Activated CD4-positive, CD25-positive, alpha-beta regulatory T cell (primary cell): ENCODE measurements at places on chromosomes 1 and 21.

DNA sequence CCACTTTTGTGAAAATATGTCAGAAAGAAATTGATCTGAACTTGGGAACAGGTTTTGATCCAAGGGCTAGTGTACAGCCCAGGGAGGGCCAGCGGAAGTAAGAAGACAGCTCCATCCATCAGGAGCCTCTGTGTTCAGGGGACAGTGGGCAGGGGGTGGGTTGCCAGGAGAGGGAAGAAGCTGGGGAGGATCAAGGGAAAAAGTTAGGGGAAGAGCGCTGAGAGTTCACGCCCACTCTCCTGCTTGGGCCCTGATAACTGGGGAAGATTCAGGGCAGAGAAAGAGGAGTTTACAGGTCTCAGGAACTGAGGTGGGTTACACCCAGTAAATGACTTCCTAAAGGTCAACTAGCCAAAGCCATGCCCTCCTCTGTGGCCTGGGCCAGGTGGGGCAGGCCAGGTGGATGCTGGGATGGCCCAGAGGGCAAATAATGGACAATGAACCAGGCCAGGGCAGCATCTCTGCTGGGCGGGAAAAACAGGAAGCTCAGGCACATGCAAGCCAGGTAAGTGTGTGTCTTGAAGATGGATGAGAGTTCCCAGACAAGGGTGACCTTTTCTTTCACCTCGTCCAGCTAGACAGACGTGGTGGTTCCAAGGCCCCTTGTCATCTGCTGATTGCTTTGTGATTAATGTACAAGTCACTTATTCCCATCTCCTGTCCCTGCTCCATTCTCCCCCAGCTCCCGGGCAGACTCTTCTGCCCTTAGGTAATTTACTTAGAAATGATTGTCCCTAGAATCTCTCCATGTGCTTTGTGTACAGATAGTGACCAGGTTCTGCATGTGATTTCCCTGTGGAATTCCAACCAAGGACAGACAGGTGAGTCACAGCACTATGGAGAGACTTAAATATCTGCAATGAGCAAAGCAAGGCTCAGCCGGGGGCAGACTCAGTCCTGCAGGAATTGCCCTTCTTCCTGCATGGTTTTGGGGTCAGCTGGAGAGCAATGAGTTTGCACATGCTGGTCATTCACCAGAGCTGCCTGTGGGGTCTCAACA lies 57.0 kb downstream of the MDM4 start:
- no peak for DNase-seq

DNA sequence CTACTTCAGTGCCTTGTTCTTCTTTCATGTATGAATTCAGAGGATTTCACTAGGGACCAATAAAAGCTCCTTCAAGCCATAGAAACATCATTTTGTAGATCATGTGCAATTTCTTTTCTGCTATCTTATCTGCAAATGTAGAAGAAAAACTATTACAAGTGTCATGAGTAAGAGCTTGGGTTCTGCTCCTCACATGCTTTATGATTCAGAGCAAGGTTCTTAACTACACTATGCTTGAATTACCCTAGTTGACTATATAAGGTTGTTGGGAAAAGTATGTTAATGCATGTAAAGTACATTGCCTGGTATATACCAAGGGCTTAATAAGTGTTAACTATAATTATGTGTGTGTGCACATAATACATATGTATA lies 91.4 kb upstream of the S1PR1 start:
- DNase-seq, result no peak

DNA sequence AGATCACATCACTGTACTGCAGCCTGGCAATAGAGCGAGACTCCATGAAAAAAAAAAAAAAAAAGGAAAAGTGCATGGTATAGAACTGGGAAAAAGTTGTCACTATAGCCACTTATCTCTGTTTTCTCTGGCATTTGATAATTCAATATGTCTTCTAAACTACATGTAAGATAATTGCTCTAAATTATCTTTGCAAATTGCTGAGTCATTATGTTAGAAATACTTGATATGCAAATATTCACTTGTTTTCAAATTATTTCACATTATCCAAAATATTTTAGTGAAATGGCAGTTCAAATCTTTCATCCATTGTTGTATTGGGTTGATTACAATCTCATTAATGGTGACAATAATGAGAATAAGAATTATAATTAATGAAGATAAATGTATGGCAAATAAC lies 1455.1 kb downstream of the KCNT2 start:
- no peak for DNase-seq

DNA sequence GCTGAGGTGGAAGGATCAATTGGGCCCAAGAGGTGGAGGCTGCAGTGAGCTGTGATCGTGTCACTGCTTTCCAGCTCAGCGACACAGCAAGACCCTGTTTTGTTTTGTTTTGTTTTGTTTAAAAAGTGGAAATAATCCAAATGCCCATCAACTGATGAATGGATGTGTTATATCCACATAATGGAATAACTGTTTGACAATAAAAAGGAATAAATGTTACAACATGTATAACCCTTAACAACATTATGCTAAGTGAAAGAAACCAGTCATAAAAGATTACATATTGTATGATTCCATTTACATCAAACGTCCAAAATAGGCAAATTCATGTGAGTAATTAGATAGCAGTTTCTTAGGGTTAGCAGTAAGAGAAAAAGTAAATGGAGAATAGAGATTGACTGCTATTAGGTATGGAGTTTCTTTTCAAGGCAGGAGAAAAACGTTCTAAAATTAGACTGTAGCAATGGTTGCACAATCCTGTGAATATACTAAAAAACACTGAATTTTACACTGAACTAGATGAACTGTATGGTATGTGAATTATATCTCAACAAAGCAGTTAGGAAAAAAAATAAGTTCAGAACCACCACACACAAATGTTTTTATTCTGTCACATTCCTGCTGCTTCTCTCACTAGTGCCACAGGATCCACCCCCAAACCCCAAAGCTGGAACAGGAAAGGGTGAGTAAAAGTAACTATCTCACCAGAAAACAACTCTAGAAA lies 15.7 kb downstream of the FOXJ3 start:
- no peak for DNase-seq

DNA sequence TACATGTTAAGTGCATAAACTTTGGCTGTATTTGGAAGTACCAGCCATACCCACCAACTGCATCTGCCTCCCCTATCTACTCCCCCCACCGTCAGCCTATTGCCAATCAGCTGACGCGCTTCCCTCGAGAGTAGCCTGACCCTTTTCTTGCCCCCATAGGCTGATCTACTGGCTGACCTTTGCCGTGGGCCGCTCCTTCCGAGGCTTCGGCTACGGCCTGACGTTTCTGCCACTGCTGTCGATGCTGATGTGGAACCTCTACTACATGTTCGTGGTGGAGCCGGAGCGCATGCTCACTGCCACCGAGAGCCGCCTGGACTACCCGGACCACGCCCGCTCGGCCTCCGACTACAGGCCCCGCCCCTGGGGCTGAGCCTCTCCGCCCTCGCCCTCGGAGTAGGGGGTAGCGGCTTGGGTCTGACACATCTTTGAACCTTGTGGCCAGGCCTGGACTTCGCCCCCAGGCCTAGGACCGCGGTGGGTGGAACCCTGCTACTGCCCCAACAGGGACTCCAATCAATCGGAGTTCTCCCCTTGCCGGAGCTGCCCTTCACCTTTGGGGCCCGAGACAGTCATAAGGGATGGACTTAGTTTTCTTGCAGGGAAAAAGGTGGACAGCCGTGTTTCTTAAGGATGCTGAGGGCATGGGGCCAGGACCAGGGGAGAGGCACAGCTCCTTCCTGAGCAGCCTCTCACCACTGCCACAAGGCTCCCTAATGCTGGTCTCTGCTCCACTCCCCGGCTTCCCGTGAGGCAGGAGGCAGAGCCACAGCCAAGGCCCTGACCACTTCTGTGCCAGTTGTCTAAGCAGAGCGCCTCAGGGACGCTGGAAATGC lies 4.0 kb downstream of the GLMP start:
- no peak for DNase-seq

DNA sequence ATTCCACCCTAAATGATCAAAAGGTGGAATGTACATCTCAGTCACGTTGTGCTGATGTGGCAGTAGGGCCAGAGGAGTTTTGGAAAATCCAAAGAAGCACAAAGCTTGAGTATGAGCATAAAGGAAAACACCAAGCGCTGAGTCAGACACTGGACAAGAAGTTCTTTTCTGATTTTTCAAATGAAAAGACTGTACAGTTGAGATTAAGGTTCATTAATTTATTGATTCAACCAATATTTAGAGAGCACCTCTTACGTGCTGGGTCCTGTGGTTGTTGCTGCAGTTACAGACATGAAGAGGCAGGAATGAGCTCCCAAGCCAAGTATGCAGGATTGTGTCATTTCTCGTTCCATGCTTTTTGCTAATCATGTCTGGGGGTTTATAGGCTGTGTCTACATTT lies 28.9 kb upstream of the APP start:
- DNase-seq, result no peak

DNA sequence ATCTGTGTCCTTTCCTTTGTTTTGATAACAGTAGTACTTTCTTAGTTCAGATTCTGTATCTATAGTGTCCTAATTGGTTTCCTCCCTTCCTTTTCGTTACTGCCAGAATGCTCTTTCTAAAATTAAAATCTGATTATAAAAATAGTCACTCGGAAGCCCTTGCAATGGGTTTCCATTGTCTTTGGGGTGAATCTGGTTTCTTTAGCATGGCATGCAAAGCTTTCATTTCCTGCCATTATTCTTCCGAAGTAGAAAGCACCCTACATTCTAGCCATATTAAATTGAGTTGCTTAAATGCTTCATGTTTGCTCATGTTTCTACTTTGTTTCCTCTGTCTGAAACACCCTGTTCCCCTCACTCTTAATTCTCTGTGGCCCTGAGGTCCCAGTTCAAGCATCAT lies 53.2 kb upstream of the MACF1 start:
- DNase-seq, result no peak

GRCh38 chr1:230300322-230301301 lies 125.5 kb downstream of the PGBD5 start:
- DNase-seq, result no peak

- no peak for DNase-seq
These were observed 25.0 kb downstream of the RCSD1 start for GRCh38 chr1:167654975-167655575.

DNA sequence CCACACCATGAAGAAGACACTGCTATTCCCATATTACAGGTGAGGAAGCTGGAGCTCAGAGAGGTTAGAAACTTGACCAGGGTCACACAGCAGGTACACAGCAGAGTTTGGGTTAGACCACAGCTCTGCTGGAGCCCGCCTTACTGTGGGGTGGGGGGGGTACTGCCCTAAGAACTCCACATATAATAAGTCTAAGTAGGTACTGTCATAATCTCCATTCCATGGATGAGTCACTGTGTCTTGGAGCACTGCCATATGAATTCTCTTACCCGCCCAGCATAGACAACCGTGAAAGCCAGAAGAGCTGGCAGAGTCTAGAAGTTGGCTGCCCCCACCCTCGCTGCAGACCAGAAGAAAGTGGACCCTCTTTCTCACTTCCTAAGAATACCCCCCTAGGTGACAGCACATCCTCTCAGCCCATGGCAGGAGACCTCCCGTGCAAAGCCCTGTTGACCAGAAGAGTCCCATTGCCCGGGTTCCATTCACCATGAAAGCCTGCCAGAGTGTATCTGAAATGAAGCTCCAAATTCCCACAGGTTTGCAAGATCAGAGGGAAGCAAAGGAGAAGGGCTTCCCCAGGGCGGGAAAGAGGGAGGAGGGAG lies 5.2 kb upstream of the PLA2G2D start:
- no peak for DNase-seq

DNA sequence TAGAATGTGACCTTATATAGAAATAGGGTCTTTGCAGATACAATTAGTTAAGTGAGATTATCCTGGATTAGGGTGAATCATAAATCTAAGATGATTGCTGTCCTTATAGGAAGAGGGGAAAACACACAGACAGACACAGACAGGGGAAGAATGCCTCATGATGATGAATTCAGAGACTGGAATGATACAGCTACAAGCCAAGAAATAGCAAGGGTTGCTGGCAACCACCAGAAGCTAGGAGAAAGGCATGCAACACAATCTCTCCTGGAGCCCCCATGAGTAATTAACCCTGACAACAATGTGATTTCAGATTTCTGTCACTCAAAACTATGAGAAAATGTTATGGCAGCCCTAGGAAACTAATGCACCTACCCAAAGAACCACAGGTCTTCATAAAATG lies 19.1 kb upstream of the PPIH start:
- no peak for DNase-seq

DNA sequence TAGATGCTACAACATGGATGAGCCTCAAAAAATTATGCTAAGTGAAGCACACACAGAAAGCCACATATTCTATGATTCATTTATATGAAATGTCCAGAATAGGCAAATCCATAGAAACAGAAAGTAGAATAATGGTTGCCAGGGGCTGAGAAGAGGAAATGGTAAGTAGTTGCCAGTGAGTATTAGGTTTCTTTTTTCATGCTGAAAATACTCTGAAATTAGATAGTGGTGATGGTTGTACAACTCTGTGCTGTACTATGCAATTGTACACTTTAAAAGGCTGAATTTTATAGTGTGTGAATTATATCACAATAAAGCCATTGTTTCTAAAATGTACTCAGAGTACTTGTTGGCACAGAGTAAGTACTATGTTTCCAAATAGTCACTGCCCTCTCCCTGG lies 15.5 kb upstream of the GFI1 start:
- DNase-seq, result no peak

DNA sequence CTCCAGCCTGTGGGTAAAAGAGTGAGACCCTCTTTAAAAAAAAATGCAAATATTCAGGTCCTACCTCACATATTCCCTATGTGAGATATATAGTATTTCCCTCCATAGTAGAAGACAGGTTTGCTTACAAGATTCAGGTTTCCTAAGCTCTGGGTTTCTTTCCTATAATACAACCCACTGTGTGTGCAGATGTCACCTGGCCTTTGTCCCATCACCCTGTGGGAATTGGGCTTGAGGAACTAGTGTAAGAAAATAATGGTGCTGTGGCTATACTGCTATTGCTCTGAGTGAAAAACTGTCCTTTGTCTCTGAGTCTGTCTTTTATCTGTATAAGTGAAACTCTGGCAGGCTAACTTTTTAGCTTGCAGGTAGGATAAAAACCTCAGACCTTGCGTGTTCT lies 13.0 kb downstream of the C1orf146 start:
- no peak for DNase-seq

DNA sequence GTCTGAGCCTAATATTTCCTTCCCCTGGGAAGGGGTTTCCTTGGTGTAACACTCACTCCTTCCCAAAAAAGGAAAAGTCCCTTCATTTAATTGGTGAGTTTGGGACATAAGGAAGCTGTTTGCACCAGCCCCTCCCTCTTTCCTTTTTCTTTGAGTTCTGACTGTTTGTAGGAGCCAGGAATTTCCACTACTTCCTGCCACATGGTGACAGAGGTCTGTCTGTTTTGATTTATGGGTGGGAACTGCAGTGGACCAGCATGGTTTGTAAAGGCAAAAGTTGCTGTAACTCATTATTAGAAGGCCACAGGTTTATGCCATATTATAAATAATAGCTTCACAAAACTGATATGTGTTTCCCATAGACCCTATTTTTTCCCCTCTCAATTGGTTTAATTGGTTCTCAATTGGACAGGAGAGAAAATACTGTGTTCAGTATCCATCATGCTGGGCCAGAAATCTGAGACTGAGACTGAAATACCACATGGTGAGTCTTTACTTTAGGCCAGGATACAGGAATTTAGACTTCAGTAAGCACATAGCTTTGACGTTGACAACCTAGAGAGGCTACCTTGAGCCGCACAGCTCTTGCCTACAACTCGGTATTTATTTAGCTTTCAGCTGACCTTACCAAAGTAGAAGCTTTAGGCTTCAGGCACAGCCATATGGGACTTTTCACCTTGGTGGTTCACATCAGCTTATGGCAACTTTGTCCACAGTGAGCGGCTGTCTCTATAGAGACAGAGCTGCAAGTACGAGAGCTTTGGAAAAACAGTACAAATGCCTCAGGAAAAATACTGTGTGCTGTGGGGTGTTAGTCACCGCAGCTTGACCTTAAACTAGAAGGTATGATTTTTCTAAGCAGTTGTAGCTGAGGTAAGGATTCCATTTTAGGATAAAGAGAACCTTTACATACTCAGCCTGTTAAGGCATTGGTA lies 40.0 kb upstream of the RGS7 start:
- no peak for DNase-seq
